ENCODE measurements at places on chromosomes 13 and 19.

GRCh38 chr19:50838239-50838638, 4.9 kb upstream of the KLK15 start:
- no peak for DNase-seq

DNA sequence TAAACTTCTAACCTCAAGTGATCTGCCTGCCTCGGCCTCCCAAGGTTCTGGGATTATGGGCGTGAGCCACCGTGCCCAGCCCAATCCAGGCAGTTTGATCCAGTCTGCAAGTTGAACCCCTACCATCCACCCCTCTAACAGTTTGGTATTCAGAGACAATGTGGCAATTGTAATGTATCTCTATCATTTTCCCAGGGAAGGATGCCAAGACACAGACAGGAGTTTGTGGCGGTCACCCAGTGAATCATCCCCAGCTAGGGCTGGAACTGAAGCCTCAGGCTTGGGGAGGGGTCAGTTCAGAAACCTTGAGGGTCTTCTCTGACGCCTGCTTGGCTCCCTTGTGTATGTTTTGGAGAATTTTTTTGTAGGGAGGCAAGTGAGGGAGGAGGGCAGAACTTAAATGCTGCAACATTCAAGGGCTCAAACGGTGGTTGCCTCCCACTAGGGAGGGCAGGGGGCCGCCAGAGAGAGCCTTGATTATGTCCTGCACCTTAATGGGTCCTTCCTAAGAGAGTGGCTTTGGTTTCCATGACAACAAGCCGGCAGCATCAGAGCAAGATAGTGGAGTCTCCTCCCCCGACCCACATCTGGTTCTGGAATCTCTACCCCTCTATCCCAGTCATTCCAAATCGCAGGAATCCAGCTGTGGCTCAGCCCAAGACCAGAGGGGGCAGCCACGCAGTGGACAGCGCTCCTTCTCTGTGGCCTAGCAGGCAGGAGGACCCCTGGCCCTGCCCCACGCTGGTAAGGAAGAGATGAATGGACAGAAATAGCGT, 14.9 kb upstream of the FEM1A start:
- DNase-seq: no peak

DNA sequence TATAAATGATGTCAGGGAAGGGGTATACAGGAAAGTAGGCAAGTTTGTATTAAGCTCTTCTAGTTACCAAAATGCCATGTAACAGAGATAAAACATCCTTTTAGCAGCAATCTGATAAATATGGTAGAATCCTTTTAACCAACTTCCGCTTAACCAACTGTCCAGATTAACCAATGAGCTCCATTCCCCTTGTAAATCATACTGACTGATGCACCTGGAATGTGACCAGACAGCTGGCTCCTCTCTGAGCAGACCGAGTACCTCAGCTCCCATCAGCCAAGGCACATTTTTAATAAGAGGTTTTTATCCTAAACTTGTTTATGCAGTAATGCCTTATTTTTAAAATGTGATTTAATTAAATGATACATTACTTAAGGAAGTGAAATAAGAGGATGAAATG, 66.4 kb downstream of the KLF12 start:
- DNase-seq: no peak

- DNase-seq: no peak
Observed at GRCh38 chr19:41435936-41436673, 3.6 kb downstream of the DMAC2 start.
